Sigmoid colon (tissue), 7 donors: ENCODE measurements at places on chromosomes 12 and 14. TPM values are rescaled to one million over a fixed set of nuclear protein-coding genes. Genes with fewer than 3 reads are reported as not detected.

The RNASE1 gene
- 192 TPM for polyA plus RNA-seq

The WNT1 gene
- polyA plus RNA-seq: 0.10 TPM

The RAD51AP1 gene
- polyA plus RNA-seq: 8.6 TPM

The PAPLN gene
- polyA plus RNA-seq: 13.6 TPM

The LRP1-AS gene
- not detected for polyA plus RNA-seq

The KRT2 gene
- 0.38 TPM for polyA plus RNA-seq

The TSPAN19 gene
- polyA plus RNA-seq: not detected

The KLHL42 gene
- 7.2 TPM for polyA plus RNA-seq

The HOXC13 gene
- not detected for polyA plus RNA-seq

The KRT85 gene
- not detected for polyA plus RNA-seq

The SERPINA10 gene
- not detected for polyA plus RNA-seq

The HOXC11 gene
- polyA plus RNA-seq: not detected

The VRTN gene
- not detected for polyA plus RNA-seq

The OR4E2 gene
- not detected for polyA plus RNA-seq

The RBP5 gene
- 30.9 TPM for polyA plus RNA-seq

The ZNF385A gene
- polyA plus RNA-seq: 7.0 TPM

The PHETA1 gene
- polyA plus RNA-seq: 21.5 TPM

The GIT2 gene
- 25.2 TPM for polyA plus RNA-seq

The GTF2H3 gene
- 13.2 TPM for polyA plus RNA-seq

The LYZ gene
- polyA plus RNA-seq: 213 TPM

The AGAP2 gene
- polyA plus RNA-seq: 6.4 TPM

The MYF6 gene
- not detected for polyA plus RNA-seq

The BHLHE41 gene
- polyA plus RNA-seq: 4.8 TPM

The OR6C2 gene
- not detected for polyA plus RNA-seq

The NEUROD4 gene
- not detected for polyA plus RNA-seq
